ENCODE measurements at places on chromosomes 1 and 21.

- no peak for DNase-seq
These were observed 3.1 kb downstream of the EVA1B start for GRCh38 chr1:36320291-36320761.

DNA sequence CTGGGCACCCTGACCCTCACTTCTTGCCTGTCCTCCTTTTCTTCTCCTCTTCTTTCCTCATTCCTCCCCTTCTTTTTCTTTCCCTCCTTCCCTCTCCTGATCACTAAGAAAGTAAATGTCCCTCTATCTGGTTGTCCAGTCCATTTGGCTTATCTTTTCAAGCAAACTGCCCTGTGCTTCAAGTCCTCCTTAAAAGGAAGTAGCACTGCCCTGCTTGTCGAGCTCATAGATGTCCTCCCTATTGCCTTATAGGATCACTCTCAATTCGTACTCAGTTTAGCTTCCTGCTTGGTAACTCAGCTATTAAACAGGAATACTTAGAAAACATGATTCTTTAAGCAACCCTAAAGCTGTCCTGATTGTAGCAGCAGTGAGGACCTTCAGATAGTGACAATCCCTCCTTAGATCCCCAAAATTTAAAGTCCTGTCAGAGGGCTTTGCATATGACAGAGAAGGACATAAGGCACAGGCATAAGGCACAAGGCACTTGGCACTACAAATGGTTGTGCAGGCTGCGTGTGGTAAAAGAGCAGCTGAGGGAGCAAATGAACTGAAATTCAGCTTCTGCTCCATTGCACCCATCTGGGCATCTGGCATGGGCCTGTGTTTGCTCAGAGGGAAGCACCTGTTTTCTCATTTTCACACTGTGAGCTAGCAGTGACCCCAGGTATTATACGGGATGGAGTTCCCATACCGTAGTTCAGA is 26.1 kb upstream of the SLAMF6 start:
- DNase-seq, result no peak

DNA sequence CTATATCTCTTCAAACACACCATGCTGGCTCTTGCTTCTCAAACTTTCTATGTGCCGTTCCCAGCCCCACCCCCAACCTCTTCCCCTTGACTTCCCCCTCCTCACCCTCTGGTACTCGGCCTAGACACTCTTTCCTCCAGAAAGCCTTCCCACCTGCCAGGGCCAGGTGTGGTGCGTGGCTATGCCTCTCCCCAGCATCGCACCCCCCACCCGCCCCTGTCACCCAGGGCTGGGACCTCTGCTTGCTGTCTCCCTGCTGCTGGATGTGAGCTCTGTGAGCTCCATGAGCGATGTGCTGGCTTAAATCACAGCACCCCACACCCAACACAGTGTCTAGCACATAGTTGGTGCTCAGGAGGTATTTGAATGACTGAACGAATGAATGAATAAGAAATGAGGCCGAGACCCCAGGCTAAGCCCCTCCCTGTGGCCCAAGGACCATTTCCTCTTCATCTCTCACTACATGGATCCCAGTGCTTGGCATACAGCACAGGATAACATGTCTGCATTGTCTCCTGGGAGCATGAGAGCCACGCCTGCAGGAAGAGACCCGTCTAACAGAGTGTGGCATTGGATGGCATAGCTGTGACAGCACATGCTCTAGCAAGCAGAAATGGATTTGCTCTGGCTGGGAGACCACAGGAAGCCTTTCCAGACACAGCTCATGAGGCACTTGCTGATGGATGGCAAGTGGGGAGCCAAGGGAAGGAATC is 19.7 kb downstream of the TNNT2 start:
- DNase-seq, result no peak

GRCh38 chr1:160328184-160328583 is 14.9 kb downstream of the COPA start:
- no peak for DNase-seq

DNA sequence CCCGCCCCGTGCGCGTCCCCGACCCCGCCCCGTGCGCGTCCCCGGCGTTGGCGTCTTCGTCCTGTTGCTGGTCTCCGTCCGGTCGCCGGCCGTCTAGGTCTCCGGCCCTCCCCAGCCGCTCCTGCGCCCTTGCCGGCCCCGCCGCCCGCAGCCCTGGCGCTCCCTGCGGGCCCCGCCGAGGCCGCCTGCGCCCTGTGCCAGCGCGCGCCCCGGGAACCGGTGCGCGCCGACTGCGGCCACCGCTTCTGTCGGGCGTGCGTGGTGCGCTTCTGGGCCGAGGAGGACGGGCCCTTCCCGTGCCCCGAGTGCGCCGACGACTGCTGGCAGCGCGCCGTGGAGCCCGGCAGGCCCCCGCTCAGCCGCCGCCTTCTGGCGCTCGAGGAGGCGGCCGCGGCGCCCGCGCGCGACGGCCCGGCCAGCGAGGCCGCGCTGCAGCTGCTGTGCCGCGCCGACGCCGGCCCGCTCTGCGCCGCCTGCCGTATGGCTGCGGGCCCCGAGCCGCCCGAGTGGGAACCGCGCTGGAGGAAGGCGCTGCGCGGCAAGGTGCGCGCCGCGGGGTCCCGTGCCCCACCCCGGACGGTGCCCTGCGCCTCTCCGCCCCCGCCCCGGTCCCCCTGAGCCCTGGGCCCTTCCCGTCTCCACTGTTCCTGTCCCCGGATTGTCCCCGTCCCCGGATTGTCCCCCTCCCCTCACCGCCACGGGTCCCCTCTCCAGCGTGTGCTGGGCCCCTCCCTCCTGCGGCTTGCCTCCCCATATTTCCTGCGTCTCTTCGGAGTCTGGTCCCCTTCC is at the start of gene RNF187:
TSS of gene RNF187 (plus strand) at position 47 of the 789 bp plus-strand sequence.
- DNase-seq, result no peak

DNA sequence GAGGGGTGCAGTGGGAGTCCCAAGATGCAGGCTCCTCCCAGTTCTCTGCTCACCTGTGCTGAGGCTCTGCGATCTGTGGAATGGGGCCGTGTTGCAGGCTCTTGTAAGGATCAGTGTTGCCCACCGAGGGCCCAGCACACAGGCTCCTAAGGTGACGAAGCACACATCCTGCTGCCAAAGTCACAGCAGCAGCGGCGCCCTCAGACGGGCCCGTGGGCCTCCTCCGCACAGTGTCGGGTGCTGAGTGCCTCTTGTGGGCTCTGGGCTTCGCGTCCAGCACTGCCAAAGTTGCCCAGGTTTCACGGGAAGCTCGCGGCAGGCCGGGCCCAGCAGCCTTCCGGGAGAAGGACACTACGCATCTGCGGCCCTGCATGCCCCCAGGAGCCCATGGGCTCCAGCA is 72.1 kb upstream of the ABCG1 start:
- DNase-seq, result no peak

DNA sequence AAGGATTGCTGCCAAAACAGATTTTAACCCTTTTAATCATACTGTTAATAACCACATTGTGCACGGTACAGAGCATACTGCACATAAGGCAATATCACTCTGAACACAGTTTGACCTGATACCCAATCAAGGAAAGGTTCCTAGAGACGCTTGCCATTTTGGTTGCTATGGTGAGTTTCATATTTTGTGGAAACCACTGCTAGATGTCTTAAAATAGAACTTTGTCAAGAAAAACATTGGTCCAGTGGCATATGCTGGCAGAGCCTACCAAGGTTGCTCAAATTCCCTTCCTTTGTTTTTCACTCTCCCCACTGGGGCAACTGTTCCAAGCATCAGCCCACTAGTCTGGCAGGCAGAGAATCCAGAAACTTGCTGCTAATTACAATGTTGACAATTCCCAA is 114.8 kb upstream of the DPYD start:
- no peak for DNase-seq

GRCh38 chr1:203751051-203751450 is 13.9 kb upstream of the LAX1 start:
- no peak for DNase-seq

DNA sequence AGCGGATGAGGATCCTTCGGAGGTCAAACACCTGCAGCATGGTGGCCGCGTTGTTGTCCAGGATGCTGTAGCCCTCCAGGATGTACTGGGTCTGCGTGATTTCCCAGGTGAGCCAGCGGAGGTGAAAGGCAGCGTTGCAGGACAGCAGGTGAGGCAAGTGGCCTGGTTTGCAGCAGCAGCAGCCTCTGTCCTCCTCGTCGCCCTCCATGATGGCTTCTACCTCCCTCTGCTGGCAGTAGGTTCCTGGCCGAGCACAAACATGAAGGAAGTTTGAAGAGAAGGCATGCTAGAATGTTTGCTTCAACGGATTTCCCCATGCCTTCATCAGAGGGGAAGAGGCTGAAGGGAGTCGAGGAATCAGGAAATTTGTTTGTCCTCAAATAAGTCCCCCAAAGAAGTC is 74.7 kb downstream of the NTPCR start:
- DNase-seq, result no peak
